ENCODE measurements at places on chromosomes 6 and 20.
A peak's percentile ranks its signal among the peaks of the same experiment; 100 is the strongest.

GRCh38 chr20:43022568-43022967 lies 167.1 kb downstream of the PTPRT start:
- no peaks in the 10 kb centered on the region for H3K4me1 ChIP-seq
- H3K36me3 ChIP-seq: no peaks in the 10 kb centered on the region
- DNase-seq: no peak
- H3K4me3 ChIP-seq: no peak overlapping the region
- H3K27me3 ChIP-seq: no peaks in the 10 kb centered on the region

GRCh38 chr6:156175971-156176421 lies 601.2 kb upstream of the ARID1B start:
- peaks cover 3% of the 10 kb centered on the region for H3K4me1 ChIP-seq
- no peak for DNase-seq
- no peak overlapping the region for H3K4me3 ChIP-seq
- H3K27me3 ChIP-seq: peaks cover 4% of the 10 kb centered on the region
- H3K27ac ChIP-seq: no peak overlapping the region

- H3K27ac ChIP-seq: no peak overlapping the region
- H3K4me1 ChIP-seq: peaks cover 18% of the 10 kb centered on the region
- no peak overlapping the region for H3K4me3 ChIP-seq
These were observed 838 bp upstream of the NKX2-2 start for GRCh38 chr20:21514553-21515251.

- no peak overlapping the region for H3K27ac ChIP-seq
- H3K27me3 ChIP-seq: peaks cover 69% of the 10 kb centered on the region
- H3K36me3 ChIP-seq: no peaks in the 10 kb centered on the region
These were observed 10.6 kb upstream of the TUBB2B start for GRCh38 chr6:3237761-3238662.

DNA sequence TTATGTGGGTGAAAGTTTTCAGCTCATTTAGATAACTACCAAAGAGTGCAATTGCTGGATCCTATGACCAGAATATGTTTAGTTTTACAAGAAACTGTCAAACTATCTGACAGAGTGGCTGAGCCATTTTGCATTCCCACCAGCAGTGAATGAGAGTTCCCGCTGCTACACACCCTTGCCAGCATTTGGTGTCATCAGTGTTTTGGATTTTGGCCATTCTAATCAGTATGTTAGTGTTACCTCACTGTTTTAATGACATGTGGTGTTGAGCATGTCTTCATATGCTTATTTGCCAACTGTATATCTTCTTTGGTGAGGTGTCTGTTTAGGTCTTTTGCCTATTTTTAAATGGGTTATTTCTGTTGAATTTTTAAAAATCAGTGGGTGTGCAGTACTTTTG lies 120.9 kb downstream of the CFAP61 start:
- H3K27me3 ChIP-seq: peaks cover 4% of the 10 kb centered on the region
- H3K4me1 ChIP-seq: no peaks in the 10 kb centered on the region
- no peak overlapping the region for H3K27ac ChIP-seq
- DNase-seq: no peak

DNA sequence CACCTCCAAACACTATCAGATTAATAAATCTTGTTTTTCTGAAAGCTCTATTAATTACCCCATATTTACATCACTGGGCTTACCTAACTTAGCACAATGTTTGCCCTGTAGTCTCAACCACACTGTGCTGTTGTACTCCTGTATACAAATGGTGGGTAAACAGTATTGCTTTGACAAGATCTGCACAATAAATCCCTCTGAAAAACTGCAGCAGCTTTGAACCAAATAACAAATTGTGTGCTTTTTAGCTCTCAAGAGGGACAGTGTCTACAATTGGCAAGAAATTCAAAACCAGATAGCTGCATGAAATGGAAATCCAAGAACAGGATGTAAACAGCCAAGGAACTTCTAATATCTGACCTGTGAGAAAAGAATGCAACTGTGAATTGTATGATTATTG lies 10.4 kb downstream of the KIF6 start:
- H3K36me3 ChIP-seq: no peaks in the 10 kb centered on the region
- no peak overlapping the region for H3K27ac ChIP-seq
- peaks cover 9% of the 10 kb centered on the region for H3K27me3 ChIP-seq
- no peaks in the 10 kb centered on the region for H3K4me1 ChIP-seq
- H3K4me3 ChIP-seq: no peak overlapping the region

DNA sequence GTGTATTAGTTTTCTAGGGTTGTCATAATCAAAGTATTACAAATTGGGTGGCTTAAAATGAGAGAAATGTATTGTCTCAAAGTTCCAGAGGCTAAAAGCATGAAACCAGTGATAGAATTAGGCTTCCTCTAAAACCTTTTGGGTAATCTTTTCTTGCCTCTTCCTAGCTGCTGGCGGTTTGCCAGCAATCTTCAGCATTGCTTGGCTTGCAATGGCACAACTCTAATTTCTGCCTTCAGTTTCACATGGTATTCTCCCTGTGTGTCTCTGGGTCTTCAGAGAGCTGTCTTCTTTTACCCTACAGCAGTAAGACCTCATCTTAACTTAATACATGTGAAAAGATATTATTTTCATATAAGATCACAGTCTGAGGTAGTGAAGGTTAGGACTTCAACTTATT lies 479.1 kb upstream of the GJE1 start:
- H3K27me3 ChIP-seq: no peaks in the 10 kb centered on the region
- H3K4me1 ChIP-seq: no peaks in the 10 kb centered on the region
- H3K36me3 ChIP-seq: no peaks in the 10 kb centered on the region
- H3K27ac ChIP-seq: no peak overlapping the region
- no peak for DNase-seq
- no peak overlapping the region for H3K4me3 ChIP-seq

GRCh38 chr20:47843886-47844567 lies 58.7 kb upstream of the SULF2 start:
- peaks cover 4% of the 10 kb centered on the region for H3K27me3 ChIP-seq
- H3K4me1 ChIP-seq: peaks cover 6% of the 10 kb centered on the region
- no peak overlapping the region for H3K4me3 ChIP-seq
- no peak overlapping the region for H3K27ac ChIP-seq
- no peaks in the 10 kb centered on the region for H3K36me3 ChIP-seq

- no peak overlapping the region for H3K27ac ChIP-seq
- peaks cover 1% of the 10 kb centered on the region for H3K4me1 ChIP-seq
- peaks cover 28% of the 10 kb centered on the region for H3K36me3 ChIP-seq
- H3K4me3 ChIP-seq: no peak overlapping the region
- no peak for DNase-seq
These were observed 103.2 kb downstream of the REV3L start for GRCh38 chr6:111379831-111380230.

GRCh38 chr6:91509711-91510110 lies 922.8 kb upstream of the MAP3K7 start:
- no peak overlapping the region for H3K27ac ChIP-seq
- no peak for DNase-seq
- H3K4me1 ChIP-seq: no peaks in the 10 kb centered on the region
- H3K36me3 ChIP-seq: no peaks in the 10 kb centered on the region
- no peaks in the 10 kb centered on the region for H3K27me3 ChIP-seq

- H3K4me1 ChIP-seq: peaks cover 5% of the 10 kb centered on the region
- no peak overlapping the region for H3K27ac ChIP-seq
- H3K27me3 ChIP-seq: peaks cover 4% of the 10 kb centered on the region
- H3K4me3 ChIP-seq: no peak overlapping the region
- H3K36me3 ChIP-seq: no peaks in the 10 kb centered on the region
- DNase-seq: peak; percentile 58
These were observed 65.4 kb upstream of the RIN2 start for GRCh38 chr20:19692685-19693119.

GRCh38 chr20:32737371-32738223 lies 5.7 kb downstream of the COMMD7 start:
- peak; percentile 42 for DNase-seq
- no peaks in the 10 kb centered on the region for H3K27me3 ChIP-seq
- H3K4me1 ChIP-seq: peaks cover 33% of the 10 kb centered on the region
- H3K4me3 ChIP-seq: peak overlapping the region; percentile 74

DNA sequence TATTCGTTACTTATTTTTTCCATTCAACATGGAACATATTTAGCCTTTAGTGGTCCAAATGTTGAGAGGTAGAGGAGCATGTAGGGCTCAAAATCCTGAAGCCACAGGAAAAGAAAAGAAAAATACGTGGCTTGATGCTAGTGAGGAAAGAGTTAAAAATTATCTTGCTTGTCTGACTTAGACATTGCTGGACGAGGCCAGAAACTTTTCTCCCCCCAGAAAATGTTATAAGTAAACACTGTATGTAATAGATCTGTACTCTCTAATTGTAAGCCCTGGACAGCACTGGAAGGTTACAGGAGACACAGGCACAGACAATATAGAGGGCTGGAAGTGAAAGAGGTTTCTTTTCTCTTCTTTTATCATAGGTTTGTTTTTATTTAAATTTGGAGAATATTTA lies 165.6 kb downstream of the ZFP64 start:
- no peaks in the 10 kb centered on the region for H3K27me3 ChIP-seq
- no peak overlapping the region for H3K4me3 ChIP-seq
- no peaks in the 10 kb centered on the region for H3K4me1 ChIP-seq
- no peak overlapping the region for H3K27ac ChIP-seq

- no peaks in the 10 kb centered on the region for H3K27me3 ChIP-seq
- no peak overlapping the region for H3K4me3 ChIP-seq
These were observed 372.8 kb downstream of the BTBD9 start for GRCh38 chr6:38266921-38267354.

GRCh38 chr6:111423960-111424846 lies 58.8 kb downstream of the REV3L start:
- peaks cover 15% of the 10 kb centered on the region for H3K4me1 ChIP-seq
- H3K4me3 ChIP-seq: no peak overlapping the region
- no peaks in the 10 kb centered on the region for H3K27me3 ChIP-seq

DNA sequence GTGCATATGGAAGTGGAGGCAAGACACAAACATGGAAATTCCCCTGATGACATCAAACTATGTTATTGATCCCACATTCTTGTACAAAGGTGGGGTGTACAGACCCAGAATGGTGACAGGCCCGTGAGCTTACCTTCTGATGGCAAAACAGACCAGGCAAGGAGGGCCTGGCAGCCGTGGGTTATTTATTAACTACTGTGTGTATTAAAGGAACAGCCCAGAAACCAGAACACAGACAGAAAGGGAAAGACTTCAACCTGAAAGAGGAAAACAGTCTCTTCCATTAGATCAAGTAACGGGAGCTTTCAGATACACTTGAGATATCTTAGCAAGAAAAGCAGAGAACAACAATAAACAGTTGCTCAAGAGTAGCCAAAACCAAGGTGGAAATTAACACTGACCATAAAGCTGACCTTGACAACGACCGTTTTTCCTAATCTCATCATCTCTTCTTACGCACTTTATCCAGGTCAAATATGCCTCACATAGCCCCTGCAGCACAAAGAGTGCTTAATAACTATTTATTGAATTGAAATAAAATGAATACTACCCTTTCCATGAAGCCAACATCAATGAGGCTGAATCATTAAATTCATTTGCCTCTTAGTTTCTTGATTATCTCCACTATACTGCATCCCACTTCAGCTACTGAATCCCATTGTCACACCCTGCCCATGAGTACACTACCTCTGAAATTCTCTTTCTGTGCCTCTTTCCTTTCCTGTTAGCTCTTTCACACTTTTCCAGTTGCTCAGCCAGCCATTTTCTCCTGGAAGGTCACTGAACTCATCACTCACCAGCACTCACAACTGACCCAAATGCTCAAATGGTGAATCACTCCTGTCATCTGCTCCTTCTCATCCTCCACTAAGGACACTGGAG lies 67.4 kb downstream of the MOXD1 start:
- peaks cover 2% of the 10 kb centered on the region for H3K27me3 ChIP-seq
- no peaks in the 10 kb centered on the region for H3K36me3 ChIP-seq
- no peaks in the 10 kb centered on the region for H3K4me1 ChIP-seq
- H3K27ac ChIP-seq: no peak overlapping the region
- no peak for DNase-seq

DNA sequence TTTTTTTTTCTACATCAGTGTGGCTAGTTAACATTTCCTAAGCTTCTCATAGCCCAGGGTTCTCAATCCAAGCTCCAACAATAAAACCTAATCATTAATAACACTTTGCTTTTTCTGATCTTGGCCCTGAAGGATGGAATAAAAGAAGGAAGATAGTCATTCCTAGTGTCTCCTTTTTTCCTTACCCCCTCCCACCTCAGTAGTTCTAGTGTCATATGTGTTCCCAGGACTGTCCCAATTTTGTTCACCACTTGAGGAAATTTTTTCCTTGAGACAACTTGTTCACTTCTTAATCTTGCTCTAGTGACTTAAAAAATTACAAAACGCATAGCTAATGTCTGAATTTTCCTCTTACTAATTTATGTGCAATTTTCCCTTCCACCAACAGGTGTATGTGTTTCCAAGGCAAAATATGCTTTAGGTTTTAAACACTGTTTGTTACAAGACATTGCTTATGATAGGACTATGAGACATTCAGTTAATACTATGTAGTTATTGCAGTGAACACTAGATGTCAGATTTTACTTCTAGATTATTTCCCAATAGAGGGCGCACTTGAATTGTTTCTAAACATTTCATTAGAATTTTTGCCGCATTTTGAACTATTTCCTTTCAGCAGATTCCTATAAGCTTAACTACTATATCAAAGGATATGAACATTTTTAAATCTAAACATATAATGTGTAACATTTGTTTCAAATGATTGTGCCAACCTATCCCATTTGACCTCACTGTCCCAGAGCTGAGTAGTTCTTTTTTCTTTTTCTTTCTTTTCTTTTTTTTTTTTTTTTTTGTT lies 18.5 kb upstream of the C6orf141 start:
- no peak overlapping the region for H3K27ac ChIP-seq
- H3K36me3 ChIP-seq: no peaks in the 10 kb centered on the region
- DNase-seq: no peak
- peaks cover 3% of the 10 kb centered on the region for H3K4me1 ChIP-seq

DNA sequence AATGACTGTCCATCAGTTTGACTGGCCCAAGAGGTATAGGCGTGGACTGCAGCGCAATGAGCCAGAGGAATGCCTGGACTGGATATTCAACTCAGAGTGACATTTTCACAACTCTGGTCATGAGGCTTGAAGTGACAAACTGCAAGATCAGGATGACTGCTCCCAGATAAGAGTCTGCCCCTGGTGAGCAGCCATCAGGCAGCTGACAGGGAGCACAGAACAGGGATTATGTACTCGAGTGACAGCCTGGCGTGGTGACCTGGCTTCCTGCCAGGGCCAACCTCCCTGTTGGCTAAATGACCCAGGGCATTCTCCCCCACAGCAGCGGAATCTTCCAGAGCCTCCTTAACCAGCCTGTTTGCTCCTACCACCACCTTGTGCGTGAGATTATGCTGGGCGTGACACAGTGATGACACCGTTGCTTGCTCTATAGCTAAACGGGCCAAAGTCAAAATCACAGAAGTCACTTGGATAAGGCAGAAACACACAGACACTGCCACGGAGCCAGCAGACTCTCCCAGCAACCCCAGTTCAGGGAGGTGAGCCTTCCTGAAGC lies 209.1 kb upstream of the JARID2 start:
- no peak overlapping the region for H3K4me3 ChIP-seq
- no peaks in the 10 kb centered on the region for H3K36me3 ChIP-seq
- no peak for DNase-seq
- H3K4me1 ChIP-seq: peaks cover 3% of the 10 kb centered on the region
- H3K27me3 ChIP-seq: peaks cover 2% of the 10 kb centered on the region
- H3K27ac ChIP-seq: no peak overlapping the region

DNA sequence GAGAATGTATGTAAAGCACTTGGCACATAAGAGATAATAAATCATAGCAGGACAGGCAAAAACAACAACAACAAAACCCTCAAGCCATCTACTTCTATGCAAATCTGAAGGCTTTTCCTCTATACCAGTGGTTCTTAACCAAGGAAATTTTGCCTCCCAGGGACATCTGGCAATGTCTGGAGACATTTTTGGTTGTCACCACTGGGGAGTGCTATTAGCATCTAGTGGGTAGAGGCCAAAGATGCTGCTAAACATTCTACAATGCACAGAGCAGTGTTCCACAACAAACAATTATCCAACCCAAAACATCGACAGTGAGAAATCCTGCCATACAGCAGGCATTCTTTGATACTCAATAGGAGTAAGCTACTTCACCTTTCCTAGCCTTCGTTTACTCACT lies 28.2 kb downstream of the NDRG3 start:
- no peak overlapping the region for H3K4me3 ChIP-seq
- no peak for DNase-seq
- H3K27me3 ChIP-seq: no peaks in the 10 kb centered on the region
